ENCODE measurements at places on chromosomes 7 and 10.

DNA sequence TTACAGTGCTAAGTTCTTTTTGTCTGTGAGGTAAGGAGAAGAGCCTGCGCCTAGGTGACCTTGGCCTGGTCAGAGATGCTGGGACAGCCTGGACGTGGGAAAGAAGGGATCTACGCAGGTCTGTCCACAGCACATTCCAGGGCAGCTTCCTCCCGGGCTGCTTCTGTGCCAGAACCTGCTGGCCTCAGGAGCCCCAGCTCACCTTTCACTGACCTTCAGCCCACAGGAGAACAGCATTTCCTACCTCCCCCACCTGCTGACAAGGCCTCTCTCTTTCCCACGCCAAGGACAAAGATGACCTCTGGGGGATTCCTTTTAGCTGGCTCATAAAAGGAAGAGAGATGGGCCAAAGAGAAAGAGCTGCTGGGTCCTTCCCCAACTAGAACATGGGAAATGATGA, 260.6 kb downstream of the KCNMA1 start:
- DNase-seq = no peak

- no peak for DNase-seq
Observed at GRCh38 chr7:95317546-95317945, 6.8 kb downstream of the PON1 start.

GRCh38 chr7:137717811-137718271, 128.9 kb downstream of the DGKI start:
- DNase-seq = no peak

- DNase-seq = no peak
Observed at GRCh38 chr10:74051736-74052342, 53.9 kb downstream of the VCL start.

- DNase-seq = no peak
Observed at GRCh38 chr10:103666087-103666761, 172.7 kb downstream of the NEURL1 start.

- no peak for DNase-seq
Observed at GRCh38 chr7:105141068-105141467, 127.1 kb downstream of the KMT2E start.

DNA sequence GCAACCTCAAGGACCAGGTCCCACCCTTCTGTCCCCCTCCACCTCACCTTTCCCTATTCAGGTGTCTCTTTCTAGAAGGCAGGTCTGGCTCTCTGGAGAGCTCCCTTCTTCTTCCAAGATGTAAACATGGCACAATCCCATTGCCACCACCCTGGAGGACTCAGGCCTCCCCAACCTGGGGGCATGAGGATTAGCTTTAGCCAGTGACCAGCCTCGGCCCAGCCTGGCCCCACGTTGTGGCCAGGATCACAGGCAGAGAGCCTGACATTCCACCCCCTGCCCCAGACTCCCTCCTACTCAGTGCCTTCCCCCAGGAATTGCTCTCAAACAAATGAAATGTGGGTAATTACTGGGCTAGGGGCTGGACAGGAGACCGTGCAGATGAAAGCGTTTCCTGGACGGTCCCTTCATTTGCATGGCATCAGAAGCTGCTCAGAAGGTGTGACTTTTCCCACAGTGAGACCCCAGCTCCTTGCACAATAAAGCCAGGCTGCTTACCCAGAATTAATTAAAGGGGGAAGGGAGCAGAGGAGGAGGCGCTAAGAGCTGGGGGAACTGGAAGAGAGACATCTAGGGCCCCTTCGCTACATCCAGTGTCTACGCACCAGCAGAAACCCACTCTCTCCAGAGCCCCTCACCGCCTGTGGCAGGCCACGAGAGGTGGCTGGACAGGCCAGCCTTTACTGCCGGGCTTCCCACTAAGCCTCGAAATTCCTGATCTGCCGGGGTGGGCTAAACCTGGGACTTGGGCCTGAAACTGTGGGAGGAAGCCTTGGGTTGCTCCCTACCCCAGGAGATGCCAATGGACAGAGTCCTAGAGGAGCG, 7.7 kb downstream of the FGF8 start:
- DNase-seq = no peak
